ENCODE measurements at places on chromosomes 13 and 19.

DNA sequence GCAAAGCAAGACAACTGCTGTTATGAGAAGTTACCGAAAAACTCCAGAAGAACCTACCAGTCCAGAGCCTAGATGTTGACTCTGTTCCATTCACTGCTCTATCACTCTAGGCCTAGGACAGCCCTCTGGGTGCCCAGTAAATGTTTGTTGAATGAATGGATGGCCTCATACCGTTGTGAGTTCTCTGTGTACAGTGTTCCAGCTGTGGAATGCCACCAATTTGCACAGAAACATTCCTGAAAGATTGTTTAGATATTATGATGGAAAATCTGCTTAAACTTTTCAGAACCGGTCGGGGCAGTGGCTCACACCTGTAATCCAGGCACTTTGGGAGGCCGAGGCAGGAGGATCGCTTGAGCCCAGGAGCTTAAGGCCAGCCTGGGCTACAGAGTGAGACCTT is 1.3 kb upstream of the FBL start:
- no peak for DNase-seq

- no peak for DNase-seq
These were observed 220.4 kb upstream of the HTR2A start for GRCh38 chr13:47117268-47117667.

DNA sequence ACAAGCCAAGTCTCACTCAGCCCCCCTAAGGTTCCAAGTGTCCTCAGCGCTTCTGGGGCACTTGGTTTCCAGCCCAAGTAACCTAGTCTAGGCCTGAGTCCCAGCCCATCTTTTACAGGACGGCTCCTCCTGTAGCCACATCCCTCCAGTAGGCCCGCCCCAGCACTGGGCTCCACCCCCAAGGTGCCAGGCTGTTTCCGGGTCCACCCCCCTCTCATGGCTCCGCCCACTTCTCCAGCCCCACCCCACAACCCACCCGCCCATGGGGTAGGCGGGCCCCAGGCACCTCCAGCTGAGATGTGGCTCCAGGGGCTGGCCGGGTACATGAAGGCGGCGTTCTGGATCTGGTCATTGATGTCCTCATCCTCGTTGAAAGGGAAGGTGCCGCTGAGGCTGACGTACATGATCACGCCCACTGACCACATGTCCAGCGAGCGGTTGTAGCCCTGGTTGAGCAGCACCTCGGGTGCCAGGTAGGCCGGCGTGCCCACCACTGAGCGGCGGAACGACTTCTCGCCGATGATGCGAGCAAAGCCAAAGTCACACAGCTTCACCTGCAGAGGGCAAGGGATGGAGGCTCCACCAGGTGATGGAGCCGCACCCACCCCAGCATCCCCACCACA is 17.2 kb upstream of the DACT3 start:
- peak; percentile 50 for DNase-seq

DNA sequence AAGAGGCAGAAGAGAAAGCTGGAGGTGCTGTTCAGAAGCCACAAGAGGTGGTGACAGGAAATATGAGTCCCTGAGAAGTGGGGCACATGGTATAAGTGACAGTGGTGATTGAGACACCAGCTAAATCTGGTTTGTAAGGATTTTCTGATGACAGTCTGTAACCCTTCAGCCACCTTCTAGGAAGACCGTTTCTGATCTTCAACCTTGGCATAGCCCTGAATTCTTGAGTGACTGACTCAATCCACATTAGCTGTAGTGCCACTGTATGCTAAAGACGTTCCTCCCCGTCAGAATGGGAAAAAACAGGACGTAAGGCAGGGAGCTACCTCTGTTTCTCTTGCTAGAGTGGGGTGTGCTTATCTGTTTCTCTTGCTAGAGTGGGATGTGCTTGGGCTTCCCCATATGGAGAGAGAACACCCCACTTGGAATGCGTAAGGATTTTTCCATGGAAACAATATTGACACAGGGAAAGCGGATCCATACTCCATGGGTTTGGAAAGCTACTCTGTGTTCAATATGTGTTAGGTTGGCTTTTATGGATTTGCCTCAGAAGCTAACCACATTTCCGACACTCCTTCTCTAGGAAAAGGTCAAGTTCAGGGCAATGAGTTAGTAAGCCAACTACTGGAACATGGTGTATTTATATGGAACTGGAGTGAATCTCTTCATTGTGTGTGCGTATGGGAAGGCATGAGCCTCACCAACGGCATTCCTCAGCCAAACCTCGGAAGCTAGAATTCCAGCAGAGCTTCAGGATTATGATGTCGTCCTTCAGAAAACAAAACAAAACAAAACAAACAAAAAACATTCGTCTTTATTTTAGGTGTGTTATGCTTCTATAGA is 948.8 kb upstream of the SLC10A2 start:
- DNase-seq: no peak

GRCh38 chr19:52494518-52494917 is 33.0 kb upstream of the ZNF808 start:
- DNase-seq: no peak

DNA sequence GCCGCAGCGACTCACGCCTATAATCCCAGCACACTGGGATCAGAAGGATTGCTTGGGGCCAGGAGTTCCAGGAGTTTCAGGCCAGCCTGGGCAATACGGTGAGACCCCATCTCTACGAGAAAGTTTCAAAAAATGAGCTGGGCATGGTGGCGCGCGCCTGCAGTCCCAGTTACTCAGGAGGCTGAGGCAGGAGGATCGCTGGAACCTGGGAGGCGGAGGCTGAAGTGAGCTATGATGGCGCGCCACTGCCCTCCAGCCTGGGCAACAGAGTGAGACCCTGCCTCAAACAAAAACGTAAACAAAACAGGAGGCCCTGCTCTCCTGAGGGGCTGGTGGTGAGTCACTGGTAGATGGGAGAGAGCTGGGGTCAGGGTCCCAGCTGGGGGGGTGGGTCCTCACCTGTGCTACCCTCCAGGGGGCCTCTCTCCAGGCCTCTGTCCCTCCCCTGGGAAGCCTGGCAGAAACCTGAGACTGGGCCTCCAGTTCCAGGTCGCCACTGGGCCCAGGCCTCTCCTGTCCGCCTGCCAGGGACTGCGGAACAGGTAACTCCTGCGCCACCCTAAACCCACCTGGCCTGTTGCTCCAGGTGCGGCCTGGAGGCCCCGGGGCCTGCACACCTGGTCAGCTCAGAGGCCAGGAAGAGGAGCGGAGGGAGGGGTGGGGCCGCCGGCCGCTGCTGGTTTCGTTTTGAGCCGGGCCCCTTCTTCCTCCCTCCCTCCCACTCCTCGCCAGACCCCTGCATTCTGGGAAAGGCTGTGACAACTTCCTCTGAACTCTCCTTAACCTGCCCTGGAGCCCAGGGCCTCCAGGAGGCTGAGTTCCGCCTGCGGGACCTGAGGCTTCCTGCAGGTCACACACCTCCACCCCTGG is 17.2 kb upstream of the ZBTB7A start:
- DNase-seq: no peak

DNA sequence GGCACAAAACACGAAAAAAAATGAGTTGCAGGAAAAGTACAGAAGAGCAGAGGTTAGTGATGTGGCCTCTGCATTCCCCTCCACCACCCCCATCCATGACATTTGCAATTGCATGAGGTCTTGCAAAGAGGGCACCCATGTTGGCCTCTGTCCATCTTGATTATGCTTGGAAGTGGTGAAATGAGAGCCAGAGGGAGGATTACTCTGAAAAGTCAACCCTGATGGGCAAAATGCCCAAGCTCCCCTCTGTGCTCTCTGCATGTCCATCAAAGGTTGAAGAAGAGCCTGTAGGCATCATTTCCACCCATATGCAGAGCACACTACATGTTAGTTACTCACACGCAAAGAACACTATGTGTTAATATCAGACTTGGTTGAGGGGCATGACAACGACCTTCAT is 71.4 kb downstream of the SLC15A1 start:
- no peak for DNase-seq

DNA sequence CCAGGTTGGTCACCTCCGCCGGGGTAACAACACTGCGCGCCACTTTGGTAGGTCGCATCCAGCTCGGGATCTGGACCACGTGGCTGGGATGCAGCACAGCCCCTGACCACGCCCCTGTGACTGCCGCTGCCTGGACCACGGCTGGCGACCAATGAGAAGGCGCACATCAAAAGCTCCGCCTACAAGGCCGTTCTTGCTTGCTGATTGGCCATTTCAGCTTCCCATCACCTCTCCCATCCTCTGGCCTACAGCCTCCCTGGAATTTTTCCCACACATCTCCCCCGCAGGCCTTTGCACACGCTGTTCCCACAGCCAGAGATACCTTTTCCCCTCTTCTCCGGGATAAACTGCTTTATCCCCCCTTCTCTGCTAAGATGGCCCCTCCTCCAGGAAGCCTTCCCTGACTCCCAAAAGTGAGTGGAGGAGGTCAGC is 12.5 kb upstream of the MAP1S start:
- DNase-seq: no peak

DNA sequence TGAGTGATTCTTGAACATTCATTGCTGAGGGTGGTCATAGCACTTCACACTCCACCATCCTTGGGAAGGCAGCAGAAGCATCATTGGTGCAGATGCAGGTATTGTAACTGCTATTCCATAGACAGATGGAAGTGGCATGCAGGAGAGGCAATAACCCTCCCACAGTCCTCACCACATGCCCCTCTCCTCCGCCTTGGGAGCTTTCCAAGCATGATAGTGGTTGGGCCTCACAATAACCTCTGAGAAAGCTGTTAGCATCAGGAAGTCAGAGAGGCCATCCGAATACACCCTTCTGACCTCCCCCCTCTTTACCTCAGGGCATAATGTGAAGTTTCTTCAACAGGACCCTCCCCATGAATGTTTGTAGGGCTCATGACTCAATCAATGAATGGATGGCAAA is 177.9 kb downstream of the KATNAL1 start:
- no peak for DNase-seq

DNA sequence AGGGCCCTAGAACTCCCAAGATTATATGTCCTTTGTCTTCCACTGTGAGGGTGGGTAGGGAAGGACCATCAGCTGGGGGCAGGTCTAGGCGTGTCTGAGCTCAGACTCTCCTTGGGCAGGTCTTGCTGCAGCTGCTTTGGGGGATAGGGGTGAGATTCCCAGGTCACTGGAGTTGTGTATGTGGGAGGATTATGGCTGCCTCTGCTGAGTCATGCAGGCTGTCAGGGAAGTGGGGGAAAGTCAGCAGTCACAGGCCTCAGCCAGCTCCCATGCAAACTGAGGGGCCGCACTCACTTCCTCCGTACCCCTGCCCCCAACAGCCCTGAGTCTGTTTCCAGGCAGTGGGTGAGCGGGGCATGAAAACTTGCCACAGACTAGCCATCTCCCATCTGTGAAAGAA is 600.8 kb downstream of the DIAPH3 start:
- DNase-seq: no peak

GRCh38 chr13:27783111-27783510 is 9.2 kb upstream of the GSX1 start:
- DNase-seq: no peak

GRCh38 chr19:3465552-3465951 is 14.8 kb downstream of the SMIM24 start:
- no peak for DNase-seq

DNA sequence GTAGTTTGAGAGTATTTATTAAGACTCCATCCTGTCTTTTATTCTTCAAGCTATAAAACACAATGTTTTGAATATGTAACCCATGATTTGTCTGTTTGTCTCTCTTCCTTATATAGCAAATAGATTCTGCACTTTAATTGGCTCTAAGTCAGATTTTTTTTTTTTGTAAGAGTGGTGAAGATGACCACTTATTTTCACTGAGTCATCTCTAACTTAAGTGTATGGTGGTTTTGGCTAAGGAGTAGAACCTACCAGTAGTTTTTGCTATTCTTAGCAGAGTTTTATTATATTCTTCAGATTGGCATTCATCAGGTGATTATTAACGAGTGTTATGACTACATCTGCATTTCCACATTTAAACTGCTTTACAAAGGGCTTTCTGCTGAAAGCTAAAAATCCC is 194.7 kb downstream of the LMO7 start:
- no peak for DNase-seq

Data from stimulated activated CD8-positive, alpha-beta memory T cell treated with anti-CD3 and anti-CD28 coated beads, Interleukin-4, amount 100 ng/mL, for 24 hours (primary cell).